Hindlimb muscle (tissue), 1 donor: ENCODE measurements at places on chromosomes 4 and X. TPM values are rescaled to one million over a fixed set of nuclear protein-coding genes. Genes with fewer than 3 reads are reported as not detected.

DNA sequence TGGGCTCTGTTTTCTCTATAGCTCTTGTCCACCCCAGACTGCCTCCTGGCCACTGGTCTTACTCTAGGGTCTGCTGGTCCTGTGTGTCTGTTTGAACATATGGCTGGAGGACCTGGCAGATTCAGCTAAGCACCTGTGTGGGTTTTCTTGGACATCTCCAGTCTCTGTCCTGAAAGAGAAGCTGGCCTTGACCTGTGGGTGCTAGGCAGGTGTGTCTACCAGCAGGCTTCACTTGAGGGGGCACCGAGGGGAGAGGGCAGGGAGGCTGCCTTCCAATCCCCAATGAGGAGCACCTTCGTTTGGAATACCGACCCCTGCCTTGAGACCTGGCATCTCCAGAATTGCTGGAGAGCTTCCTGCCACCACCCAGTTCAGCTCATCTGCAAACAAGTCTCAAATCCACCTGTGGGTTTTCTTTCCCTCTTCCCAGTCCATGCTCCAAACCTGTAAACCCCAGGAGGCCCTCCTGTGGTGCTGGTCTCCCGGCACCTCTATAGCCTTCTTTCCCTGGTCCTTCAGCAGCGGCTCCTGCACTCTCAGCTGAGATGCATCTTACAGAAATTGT is 45.2 kb downstream of the HTRA3 start:
- DNase-seq: no peak

Gene PDZD4
- polyA plus RNA-seq: 2.4 TPM

DNA sequence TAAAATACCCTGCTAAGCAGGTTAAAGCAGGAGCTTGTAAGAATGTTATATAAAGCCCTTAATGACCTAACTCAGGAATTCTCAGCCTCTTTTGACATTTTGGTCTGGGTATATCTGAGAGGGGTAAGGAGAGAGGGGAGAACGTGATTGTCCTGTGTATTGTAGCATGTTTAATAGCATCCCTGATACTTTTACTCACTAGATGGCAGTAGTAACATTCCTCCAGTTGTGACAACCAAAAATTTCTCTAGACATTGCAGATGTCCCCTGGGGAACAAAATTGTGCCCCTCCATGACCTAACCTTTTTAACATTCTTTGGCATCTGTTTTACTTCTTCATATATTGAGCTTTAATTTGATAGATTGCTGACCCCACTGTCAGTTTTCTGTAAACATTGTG is 17.9 kb downstream of the SMARCA5 start:
- DNase-seq: no peak

DNA sequence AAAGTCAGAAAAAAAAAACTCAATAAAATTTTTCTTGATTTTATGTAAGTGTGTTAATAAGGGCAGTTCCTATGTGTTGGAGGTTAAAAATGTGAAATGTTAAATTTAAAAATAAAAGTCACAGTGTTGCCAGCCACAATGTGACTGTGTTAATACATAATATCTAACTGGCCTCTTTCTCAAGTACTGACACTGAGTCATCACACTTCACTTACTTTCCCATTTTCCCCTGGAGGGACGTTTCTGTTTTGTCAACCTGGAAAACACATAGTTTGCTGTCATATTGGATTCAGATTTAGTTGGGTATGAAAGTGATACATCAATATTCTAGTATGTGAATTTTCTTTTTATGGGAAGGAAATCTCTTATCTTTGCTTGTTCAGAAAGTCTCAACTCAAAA is 46.4 kb downstream of the ARHGEF38 start:
- no peak for DNase-seq

DNA sequence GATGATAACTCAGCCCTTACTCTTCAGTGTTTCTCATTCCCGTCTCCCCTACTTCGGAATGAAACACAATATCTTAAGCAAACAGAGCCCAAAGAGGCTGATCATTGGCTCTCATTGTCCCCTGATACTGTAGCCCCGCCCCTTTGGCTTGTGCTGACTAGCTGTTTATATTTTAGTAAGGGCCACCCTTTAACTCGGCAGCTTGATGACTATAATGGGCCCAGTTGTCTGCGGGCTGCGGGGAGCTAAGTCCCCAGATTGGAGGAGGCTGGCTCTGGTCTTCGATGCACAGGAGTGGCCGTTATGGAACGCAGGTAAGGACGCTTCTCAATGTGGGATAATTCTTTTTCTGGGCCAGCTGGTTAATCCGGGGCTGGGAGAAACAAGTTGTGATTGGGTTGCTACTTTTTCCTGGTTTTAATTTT is at the start of gene TRIM2:
Gene TRIM2 (plus strand): TSS at position 197 of the 425 bp plus-strand sequence. CDS start 88 bp downstream, at position 285.
- peak; percentile 82 for DNase-seq

Gene UBE2K
- 41.0 TPM for polyA plus RNA-seq
